Smooth muscle cell of trachea (primary cell): ENCODE measurements at places on chromosomes 7 and 10. TPM values are rescaled to one million over a fixed set of nuclear protein-coding genes. Genes with fewer than 3 reads are reported as not detected.

TAS2R4 gene
- 0.58 and 1.7 TPM in 2 replicates for total RNA-seq

ADIRF gene
- 159 and 195 TPM in 2 replicates for total RNA-seq

OPN4 gene
- not detected in 2 replicates for total RNA-seq

STEAP1 gene
- total RNA-seq: 63.1 and 70.3 TPM in 2 replicates

OR2A1 gene
- total RNA-seq: under 0.01 and 0.15 TPM in 2 replicates

KLHL7 gene
- total RNA-seq: 29.6 and 51.5 TPM in 2 replicates

OR2A14 gene
- not detected in 2 replicates for total RNA-seq

LRRC61 gene
- 0.15 and 3.3 TPM in 2 replicates for total RNA-seq

MPP7 gene
- under 0.01 and 0.29 TPM in 2 replicates for total RNA-seq

ACBD7 gene
- total RNA-seq: 0.99 and 4.9 TPM in 2 replicates

ASIC3 gene
- 0.17 TPM in 1 of 2 replicates, not detected in the other for total RNA-seq

METTL2B gene
- 27.3 and 39.6 TPM in 2 replicates for total RNA-seq

ANKRD61 gene
- total RNA-seq: not detected in 2 replicates

TSPAN15 gene
- total RNA-seq: 0.44 TPM in 1 of 2 replicates, not detected in the other

ACTL6B gene
- not detected in 2 replicates for total RNA-seq

PNLIPRP3 gene
- total RNA-seq: 0.17 TPM in 1 of 2 replicates, not detected in the other
